ENCODE measurements at places on chromosomes 3 and 15.

GRCh38 chr15:100968050-100968966, 49.2 kb downstream of the LRRK1 start:
- no peak for DNase-seq

DNA sequence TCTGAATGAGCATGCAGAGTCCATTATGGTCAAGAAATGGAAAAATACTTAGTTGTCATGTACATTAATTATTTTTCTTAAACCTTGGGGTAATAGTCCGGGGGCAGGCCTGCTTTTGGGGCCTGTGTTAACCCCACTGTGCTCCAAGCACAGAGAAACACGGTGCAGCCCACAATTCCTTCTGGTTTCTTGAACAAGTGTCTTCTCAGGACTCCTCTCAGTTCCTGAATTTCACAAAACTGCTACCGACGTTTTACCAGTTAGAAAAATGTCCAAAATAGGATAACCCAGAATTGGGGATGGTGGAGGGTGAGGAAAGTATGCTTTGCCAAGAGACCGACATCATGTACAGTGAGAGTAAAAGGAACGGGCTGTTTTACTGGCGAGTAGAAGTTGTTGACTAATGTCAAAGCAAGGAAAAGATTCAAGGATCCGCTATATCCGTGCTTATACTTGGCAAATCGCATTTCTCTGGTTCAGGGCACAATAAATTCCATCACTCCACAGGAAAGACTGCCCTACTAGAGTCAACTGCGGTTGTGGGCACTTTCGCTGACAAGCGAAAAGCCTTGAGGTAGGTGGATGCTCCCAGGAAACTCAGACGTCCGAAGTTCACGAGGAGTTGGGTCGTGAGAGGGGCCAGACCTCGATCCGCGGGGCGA, 495 bp upstream of the NXPE3 start:
- DNase-seq: no peak

DNA sequence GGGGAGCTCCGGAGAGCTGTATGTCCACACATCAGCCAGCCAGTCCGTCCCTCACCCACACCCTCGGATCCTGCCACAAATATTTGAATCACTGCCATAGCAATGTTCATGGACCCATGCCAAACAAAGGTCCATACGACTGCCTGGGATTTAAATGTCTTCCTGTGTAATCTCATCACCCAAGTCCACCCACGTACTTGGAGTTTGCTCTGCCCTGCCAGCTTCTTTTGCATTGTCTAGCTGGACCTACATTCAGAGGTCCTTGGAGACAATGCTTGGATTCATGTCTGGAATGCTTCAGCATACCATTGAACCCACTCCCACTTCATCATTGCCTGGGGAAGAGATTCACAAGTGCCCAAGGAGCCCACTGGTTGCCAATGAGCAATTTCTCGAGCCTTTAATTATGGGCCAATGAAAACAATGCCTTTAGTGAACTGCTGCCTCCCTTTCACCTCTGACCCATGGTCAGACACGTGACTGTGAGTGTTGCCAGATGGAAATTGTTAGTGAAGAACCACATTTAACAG, 90.4 kb upstream of the PHLDB2 start:
- no peak for DNase-seq

DNA sequence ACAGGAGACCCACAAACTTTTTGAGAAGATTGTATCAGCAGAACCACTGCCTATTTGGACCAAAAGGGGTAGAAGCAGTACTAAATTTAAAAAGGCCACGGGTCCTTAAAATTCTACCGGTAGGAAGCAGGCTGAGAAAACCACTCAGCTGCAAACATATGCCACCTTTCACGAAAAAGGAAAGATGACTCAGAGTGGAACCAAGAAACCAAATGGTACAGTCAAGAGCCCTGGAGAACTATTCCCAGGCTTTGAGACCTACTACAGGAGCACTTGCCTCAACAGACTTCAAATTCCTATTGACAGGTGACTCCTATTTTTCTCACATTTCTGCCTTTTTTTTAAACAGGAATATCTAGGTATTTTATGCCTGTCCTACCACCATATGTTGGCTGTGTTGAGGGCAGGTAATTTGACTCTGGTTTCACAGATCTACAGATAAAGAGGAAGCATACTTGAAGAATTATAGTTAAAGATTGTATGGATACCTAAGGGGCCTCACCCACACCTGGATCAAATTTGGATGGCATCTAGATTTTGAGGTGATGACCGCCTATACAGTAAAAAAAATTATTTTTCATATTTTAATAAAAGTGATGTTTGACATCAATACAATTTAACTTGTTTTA, 10.1 kb downstream of the GOLIM4 start:
- no peak for DNase-seq

- DNase-seq: no peak
Observed at GRCh38 chr3:39141171-39141995, 12.0 kb downstream of the CSRNP1 start.

- DNase-seq: no peak
Observed at GRCh38 chr3:113847664-113848461, 9.3 kb downstream of the GRAMD1C start.

GRCh38 chr3:85316252-85316651, 357.5 kb downstream of the CADM2 start:
- no peak for DNase-seq

DNA sequence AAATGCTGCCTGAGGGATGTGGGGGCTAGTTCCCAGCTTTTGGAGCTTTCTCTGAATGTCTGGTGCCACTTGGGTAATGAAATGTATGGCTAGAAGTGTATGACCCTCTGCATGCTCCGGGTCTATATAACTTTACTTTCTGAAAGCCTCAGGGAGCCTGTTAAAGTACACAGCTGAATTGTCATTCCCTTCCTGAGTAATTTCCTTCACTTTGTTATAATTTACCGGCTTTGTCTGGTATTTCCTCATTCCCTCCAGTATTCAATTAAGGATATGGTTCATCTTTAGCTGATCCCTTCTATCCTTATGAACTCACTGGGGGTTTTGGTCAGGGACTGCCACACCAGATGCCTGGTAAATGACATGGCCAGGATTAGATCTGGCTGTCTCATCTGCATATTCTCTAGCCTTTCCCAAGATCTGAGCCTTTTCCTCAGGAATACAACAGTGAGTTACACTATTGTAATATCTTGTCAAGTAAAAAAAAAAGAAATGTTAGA, 620.3 kb downstream of the ZPLD1 start:
- no peak for DNase-seq

GRCh38 chr3:41304593-41304992, 105.3 kb downstream of the CTNNB1 start:
- DNase-seq: no peak

GRCh38 chr3:52110502-52110901, 43.7 kb downstream of the POC1A start:
- DNase-seq: no peak

- DNase-seq: no peak
Observed at GRCh38 chr3:12895391-12896062, 54.2 kb upstream of the RPL32 start.

DNA sequence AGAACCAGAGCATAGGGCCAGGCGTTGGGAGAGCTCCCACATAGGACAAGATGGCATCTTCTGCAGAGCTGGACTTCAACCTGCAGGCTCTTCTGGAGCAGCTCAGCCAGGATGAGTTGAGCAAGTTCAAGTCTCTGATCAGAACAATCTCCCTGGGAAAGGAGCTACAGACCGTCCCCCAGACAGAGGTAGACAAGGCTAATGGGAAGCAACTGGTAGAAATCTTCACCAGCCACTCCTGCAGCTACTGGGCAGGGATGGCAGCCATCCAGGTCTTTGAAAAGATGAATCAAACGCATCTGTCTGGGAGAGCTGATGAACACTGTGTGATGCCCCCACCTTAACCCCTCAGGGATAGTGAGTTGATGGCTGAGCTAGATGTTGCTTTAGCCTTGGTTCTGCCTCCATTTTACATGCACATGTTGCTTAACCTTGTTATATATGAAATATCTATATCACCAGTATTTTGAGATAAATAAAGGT, at the start of gene PYDC2:
Gene PYDC2, plus strand, starts transcription at position 51 of the 483 bp plus-strand sequence. Its CDS starts 0 bp downstream, at position 51.
- no peak for DNase-seq

DNA sequence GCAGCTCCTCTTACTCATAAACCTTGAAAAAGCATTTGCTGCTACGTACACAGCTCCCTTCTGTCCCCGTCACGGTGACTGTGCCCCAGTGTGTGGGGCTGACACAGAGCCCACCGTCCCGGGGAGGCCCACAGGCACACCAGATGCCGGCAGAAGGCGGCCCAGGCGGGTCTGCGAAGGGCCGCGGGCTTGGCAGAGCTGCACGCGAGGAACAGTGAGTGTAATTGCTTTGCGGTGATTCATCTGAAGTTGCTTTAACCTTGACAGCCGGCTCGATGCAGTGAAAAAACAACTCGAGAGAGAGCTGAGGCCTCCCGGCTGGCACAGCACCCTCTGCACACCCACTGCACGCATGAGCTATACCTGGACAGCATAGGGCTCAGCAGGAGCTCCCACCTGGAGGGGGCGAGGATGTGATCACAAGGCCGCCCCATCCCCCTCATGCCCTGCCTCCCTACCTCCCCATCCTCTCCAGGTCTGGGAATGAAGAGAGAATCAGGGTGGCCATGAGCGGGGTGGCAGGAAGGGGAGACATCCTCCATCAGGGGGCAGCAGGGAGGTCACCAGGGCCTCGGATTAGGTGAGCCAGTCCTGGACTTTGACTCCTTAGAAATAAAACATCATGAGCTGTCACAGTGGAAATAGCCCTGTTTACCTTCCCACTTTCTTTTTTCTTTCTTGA, 172.7 kb downstream of the MEGF11 start:
- no peak for DNase-seq
